ENCODE measurements at places on chromosomes 7 and 10.

DNA sequence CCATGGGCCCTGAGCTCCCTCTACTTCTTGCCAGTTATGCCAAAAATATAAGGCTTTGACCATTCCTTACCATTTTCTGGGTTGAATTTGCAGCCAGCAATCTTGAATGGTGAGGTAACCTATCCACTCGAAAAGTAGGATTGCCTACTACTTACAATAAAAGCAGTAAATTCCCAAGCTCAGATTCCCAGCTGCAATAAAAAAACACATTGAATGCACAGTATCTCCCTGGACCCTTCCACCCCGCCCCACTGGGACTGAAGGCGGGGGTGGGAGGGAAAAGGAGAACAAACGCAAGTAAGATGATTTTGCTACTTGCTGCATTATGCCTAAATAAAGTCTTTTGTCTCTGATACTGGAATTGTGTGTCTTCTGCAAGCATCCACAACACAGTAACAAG lies 301.9 kb downstream of the HGF start:
- no peak for DNase-seq

- no peak for DNase-seq
Observed at GRCh38 chr10:121594623-121595350, 3.5 kb downstream of the FGFR2 start.

- no peak for DNase-seq
Observed at GRCh38 chr7:14480281-14480680, 422.3 kb downstream of the DGKB start.

GRCh38 chr7:157786375-157787274 lies 449.8 kb downstream of the DNAJB6 start:
- no peak for DNase-seq

GRCh38 chr7:137987968-137988367 lies 13.9 kb downstream of the CREB3L2 start:
- DNase-seq, result no peak

DNA sequence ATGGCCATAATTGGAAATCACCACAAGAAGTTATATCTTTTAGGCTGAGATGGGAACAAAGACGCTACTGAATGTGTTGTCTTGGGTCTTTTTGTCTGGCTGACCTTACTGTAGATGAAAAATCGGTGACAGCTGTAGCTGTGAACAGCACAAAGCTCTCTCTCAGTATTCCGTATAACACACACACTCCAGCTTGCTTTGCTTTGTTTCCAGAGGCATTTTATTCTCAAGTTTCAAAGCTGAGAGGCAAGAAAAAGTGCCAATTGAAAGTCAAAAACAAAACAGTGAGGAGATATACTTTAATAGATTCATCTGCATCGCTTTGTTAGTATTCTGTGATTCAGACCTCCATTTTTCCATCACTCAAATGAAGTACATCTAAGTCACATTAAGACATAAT lies 39.6 kb upstream of the CABCOCO1 start:
- no peak for DNase-seq

- no peak for DNase-seq
Observed at GRCh38 chr10:128481152-128481840, 355.1 kb upstream of the MKI67 start.

- peak; percentile 9 for DNase-seq
Observed at GRCh38 chr10:105509517-105509916, 868.4 kb downstream of the SORCS3 start.

DNA sequence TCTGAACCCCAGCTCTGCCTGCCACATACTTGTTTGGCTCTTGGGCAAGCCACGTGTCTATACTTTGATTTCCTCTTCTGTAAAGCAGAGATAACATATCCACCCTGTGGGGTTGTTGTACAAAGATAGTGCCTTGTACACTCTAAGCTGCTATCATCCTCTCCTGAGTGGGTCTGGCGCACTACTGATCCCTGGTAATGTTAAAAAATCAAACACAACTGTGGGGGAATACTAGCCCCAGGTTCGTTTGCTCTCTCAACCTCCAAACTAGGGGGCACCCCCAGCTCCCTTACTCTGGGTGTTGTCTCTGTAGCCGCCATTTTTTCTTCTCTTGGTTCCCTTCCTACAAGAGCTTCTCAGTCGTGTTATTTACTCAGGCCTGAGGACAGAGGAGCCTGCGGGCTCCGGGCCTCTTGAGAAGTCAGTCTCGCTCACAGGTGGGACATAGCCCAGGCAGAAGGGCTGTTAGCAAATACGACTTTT lies 1.0 kb downstream of the POLM start:
- no peak for DNase-seq

DNA sequence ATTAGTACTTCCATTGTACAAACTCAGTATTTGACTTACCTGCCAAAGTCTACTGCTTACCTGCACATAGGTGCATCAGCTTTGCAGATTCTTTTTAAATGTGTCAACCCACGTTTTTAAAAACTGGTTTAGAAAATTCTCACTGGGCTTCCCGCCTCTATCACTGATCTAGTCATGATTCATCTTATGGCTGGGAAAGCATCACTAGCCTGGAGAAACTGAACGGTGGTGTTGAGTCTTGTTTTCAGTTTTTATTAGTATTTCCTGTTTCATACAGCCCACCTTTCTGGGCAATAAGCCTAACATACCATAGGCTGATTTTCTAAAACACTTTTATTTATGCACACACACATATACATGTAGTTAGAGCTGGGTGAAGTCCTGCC lies 19.7 kb downstream of the DOCK1 start:
- DNase-seq, result peak; percentile 49

DNA sequence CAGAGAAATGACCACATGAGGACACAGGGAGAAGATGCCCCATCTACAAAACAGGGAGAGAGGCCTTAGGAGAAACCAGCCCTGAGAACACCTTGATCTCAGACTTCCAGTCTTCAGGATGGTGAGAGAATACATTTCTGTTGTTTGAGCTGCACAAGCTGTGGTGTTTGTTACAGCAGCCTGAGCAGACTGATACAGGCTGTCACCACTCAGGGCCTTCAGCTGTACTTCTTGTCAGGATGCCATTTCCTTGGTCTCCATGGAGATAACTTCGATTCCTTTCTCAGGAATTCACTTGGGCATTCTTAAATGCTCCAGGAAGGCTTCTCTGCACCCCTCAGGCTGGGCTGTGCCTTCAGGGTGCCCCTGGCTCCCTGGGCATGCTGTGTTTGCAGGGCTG lies 85.7 kb upstream of the IGFBP3 start:
- DNase-seq, result no peak

- no peak for DNase-seq
Observed at GRCh38 chr10:70587045-70587658, 15.4 kb downstream of the PRF1 start.

DNA sequence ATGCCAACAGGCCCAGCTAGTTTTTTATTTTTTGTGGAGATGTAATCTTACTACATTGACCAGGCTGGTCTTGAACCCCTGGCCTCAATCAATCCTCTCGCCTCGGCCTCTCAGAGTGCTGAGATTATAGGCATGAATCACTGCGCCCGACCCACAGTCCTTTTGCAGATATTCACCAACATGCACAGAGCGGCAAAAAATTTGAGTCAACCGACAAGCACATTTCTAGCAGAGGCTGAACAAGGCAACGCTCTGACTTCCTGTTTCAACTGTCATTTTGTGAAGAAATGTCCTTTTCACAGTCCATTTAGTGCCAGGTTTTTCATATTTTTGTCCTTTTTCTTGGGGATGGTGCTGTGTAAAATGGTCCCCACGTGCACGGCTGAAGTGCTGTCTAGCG lies 71.1 kb upstream of the KAT6B start:
- no peak for DNase-seq

- peak; percentile 80 for DNase-seq
Observed at GRCh38 chr10:73762915-73763314, 18.7 kb downstream of the SEC24C start.

GRCh38 chr10:74334221-74334620 lies 183.2 kb downstream of the ADK start:
- DNase-seq, result no peak

- DNase-seq, result no peak
Observed at GRCh38 chr10:87862679-87863052, 667 bp downstream of the KLLN start.

DNA sequence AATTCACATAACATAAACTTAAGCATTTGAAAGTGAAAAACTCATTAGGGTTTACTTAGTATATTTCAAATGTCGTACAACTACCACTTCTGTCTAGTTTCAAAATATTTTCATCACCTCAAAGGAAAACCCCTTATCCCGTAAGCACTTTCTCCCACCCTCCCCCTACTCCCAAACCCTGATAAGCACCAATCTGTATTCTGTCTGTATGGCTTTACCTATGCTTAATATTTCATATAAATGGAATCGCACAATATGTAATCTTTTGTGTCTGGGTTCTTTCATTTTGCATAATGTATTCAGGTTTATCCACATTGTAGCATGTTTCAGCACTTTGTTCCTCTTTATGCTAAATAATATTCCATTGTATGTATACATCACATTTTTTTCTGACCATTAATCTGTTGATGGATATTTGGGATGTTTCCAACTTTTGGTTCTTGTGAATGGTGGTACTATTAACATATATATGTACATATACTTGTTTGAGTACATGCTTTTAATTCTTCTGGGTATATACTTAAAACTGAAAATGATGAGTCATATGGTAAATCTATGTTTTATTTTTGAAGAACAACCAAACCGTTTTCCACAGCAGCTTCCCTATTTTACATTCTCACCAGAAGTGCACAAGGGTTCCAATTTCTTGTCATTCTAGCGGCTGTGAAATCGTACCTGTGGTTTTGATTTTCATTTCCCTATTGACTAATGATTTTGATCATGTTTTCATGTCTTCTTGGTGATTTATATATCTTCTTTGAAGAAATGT lies 6.2 kb upstream of the STARD3NL start:
- no peak for DNase-seq

DNA sequence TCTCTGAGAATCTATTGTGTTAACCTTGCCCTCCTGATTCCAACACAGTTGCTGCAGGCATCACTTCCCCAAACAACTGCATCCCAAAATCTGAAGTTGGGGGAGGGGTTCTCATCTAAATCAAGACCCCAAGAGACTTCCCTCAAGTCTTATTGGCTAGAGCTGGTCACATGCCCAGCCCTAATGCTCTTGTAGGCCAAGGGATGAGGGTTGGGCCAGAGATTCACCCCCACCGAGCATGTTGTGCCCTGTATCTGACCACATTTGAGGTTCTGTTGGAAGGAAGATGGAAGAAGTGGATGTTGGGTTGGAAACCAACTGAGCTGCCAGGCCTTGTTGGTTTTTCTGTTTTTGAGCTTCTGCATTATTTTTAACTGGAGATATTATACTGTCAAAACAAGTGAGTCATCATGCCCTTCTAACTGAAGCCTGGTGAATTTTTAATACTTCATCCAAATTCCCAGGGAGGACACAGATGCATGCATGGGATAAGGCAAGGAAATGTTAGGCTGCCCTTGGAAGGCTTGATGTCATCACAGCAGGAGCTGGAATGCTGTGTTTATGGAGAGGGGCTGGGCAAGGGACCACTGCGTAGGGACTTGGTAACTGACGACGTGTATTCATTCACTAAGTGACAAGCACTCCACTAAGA lies 68.6 kb upstream of the CACUL1 start:
- DNase-seq, result no peak

- DNase-seq, result no peak
Observed at GRCh38 chr10:102289356-102289755, 44.0 kb downstream of the GBF1 start.

DNA sequence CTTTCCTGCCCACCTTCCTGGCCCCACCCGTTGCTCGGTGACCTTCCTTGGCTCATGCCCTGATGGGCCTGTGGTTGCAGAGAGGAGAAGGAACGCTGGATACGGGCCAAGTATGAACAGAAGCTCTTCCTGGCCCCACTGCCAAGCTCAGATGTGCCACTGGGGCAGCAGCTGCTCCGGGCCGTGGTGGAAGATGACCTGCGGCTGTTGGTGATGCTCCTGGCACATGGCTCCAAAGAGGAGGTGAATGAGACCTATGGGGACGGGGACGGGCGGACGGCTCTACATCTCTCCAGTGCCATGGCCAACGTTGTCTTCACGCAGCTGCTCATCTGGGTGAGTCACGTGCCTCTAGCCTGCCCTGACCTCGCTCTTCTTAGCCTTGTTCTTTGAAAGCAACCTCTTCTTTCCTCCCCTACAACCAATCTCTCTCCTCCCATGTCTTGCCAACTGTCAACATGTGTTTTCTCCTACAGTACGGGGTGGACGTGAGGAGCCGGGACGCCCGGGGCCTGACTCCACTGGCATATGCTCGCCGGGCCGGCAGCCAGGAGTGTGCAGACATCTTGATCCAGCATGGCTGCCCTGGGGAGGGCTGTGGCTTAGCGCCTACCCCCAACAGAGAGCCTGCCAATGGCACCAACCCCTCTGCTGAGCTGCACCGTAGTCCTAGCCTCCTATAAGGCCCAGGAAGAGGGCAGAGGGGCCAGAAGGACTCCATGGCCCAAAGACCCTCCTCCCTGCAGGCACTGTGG lies 24.1 kb downstream of the GBX1 start:
- no peak for DNase-seq

DNA sequence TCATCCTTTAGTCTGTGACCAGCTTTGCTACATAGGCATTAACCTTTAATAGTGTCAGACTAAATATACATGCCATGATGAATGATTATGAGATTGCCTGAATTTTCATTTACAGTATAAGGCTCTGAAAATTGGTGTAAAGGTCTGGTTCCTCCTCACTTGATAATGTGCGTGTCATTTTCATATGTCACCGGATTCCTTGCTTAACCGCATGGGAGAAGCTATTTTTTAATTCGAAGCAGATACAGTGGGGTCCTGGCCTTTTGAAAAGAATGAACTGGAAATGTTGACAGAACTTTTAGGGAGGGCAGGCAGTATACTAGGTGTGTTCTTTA lies 192.4 kb upstream of the SH2B2 start:
- no peak for DNase-seq

- DNase-seq, result no peak
Observed at GRCh38 chr10:78552261-78552811, 516.4 kb upstream of the ZMIZ1 start.

- no peak for DNase-seq
Observed at GRCh38 chr10:71651928-71652327, 67.7 kb downstream of the C10orf105 start.

- no peak for DNase-seq
Observed at GRCh38 chr7:50267525-50268041, 36.9 kb upstream of the IKZF1 start.

- DNase-seq, result peak; percentile 33
Observed at GRCh38 chr7:106039486-106040060, 72.5 kb downstream of the SYPL1 start.

GRCh38 chr7:93160410-93160809 lies 12.2 kb upstream of the SAMD9L start:
- peak; percentile 47 for DNase-seq

GRCh38 chr7:132394283-132395198 lies 181.7 kb downstream of the PLXNA4 start:
- peak; percentile 29 for DNase-seq

GRCh38 chr10:43853369-43853768 lies 204.7 kb upstream of the ZNF32 start:
- DNase-seq, result no peak

DNA sequence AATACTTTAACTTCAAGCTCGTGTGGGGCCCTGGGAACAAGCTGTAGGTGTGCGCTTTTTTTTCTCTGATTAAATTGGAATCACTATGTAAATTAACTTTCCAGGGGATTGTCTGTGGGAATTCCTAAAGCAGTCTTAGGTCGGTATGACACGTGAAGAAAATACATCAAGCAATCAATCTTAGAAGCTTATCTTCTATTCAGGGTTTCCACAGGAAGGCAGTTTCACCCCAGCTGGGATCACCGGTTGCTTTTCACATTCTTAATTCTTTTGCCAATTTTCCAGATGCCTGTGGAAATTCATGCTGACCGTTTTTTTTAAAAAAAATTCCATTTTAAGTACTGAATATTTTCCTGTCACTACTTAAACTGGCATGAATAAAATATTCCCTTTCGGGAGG lies 41.9 kb downstream of the CAMK1D start:
- no peak for DNase-seq
